ENCODE measurements at places on chromosomes 6 and 20.

- no peak for DNase-seq
These were observed 234.0 kb upstream of the RREB1 start for GRCh38 chr6:6873778-6874177.

DNA sequence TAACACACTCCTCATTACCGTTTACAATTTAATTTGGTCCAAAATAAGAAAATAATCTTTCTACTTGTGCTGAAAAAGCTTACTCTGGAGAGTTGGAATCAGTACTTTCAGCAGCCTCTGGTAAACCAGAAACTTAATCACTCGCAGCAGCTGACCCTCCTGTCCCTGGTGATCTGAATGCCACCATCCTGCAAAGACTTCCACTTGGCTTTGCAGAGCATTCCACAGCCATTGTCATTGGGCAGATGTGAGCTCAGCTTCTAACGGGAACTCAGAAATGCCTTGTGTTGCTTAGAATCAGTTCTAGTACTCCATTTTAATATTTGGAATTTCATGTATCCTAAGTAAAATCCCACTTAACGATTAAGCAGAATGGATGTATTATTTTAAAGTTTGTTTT lies 59.7 kb downstream of the PHACTR1 start:
- DNase-seq, result no peak

DNA sequence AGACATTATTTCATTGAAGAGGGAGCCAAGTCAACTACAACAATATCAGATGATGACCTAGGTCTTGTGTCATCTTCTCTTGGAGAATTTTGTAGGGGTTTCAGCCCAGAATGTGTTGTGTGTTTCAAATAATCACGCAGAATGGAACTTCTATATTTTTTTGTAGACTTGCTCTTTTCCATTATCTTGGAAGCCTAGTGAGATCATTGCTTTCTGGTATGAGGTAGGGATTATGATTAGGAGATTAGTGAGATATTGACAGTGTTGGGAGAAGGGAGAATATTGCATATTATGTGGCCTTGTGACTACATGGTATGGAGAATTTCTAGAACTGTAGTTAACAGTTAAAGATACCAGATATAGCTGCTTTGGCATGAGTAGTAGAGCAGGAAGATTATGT lies 423.6 kb upstream of the PLCB4 start:
- no peak for DNase-seq

DNA sequence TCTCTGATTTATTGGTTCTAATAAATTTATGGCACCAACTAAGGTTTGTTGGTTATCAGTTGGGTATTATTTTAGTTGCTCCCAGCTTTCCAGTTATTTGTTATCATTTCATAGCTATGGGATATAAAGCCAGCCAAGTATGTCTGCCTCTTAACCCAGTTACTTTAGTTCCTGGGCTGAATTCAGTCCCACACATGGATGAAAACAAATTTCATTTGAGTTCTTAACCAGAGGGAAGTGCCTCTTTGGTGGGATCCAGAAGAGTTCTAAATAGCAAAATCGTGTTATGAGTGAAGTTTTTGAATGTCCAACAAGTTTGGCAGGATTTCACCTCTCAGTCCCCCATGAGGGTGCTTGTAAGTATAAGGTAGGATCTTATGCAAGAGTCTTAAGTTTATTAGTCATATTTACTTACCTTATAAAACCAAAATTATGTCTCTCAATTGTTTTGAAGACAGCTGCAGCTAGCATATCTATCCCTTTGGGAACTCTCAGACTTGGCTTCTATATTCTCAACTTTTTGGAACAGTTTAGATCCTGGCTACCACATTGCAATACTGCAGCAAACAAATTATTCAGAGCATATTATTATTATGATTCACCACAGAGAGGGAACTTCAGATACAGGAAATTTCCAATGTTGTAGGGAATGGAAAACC lies 683.6 kb downstream of the BCKDHB start:
- no peak for DNase-seq

- DNase-seq, result no peak
These were observed 172.0 kb downstream of the COL9A1 start for GRCh38 chr6:70130865-70131264.

DNA sequence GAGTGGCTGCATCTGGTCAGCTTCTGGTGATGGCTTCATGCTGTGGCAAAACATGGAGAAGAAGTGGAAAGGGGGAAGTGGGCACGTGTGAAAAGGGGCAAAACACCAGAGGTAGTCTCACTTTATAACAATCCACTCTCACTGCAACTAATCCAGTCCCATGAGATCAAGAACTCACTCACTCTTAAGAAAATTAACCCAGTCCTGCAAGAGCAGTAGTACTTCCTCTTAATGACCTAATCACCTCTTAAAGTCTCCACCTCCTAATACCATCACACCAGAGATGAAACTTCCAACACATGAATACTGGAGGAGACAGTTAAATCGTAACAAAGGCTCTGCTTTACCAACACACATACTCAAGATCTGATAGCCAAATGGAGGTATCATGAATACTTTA lies 152.6 kb downstream of the THEMIS start:
- no peak for DNase-seq

DNA sequence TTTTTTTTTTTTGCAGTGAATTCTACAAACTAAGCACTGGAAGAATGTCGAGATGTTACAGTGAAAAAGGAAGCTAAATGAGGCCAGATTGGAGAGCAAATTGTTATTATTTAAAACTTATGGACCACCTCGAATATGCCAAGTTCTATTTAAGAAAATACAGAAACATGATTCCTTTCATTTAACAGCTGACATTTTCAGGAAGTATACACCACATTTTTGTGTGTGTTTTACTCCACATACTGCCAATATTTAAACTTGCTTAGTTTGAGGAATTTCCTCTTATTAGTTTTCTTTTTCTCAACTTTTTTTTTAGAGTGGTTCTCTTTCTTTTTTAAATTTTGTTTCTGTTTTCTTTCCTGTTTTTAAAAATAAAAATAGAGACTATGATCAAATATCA lies 37.0 kb upstream of the GCLC start:
- no peak for DNase-seq

DNA sequence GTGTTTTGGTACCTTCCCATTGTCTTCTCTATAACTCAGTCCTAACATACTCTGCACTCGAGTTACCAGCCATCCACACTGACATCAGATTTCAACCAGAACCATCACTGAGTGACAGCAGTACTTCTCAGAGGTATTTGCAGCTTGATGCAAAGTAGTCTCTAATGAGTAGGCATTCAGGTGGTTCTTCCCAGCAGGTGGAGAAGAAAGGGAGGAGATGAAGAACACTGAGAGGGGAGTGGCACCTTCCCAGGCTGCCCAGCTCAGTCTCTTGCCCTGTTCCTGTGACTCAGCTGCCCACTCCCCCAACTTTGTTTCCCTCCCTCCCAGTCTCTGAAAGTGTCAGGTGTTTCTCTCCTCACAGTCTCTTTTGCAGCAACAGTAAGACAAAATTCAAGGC lies 38.7 kb upstream of the SMIM28 start:
- DNase-seq, result no peak

DNA sequence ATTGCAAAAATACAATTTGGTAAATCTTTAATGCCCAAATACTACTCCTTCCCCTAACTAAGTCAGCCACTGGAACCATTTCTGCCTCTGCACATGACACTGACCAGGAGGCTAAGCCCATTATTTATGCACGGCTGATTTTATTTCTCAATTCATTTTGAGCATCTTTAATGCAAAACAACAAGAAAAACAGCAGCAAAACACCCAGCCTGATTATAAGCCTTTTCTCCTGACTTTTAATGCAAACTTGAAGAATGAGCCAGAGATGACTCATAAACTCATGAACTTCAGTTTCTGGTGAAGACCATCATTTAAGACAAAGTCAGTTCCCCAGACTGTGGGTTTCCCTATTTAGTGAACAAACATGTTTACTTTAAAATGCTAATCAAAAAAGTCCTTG lies 51.6 kb downstream of the CYP24A1 start:
- no peak for DNase-seq

DNA sequence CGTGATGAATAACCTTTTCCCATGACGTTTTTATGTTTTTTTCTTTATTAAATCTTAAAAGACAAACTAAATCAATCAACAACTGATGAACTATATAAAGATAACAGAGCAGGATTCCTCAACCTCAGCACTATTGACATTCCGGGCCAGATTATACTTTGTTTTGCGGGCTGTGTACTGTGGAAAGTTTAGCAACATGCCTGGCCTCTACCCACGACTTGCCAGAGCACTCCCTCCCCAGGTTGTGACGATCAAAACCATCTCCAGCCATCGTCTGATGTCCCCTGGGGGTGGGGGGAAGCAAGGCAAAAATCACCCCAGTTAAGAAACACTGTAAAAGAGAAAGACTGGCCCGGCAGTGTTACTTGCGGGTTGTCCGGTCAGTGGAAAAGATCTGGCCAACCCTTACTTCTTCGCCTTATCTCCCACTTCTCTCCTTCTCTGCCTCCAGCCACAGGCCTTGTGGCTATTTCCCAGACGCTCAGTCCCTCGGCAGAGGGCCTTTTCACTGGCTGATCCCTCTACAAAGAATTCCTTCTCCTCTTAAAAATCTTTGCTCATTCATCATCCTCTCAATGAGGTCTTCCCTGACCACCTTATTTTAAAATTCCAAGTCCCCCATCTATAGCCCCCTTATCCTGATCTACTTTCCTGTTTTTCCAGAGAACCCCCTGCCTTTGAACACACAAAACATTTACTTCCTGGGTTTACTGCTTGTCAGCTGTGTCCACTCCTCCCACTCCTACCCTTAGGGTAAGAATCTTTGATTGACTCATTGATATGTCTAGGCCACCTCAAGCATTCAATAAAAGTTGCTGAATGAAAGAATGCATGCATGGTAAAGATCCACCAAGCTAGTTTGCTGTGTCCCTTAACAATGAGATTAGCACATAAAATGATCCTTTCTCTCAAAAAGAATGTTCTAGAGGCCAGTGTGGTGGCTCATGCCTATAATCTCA lies 14.7 kb upstream of the RAB22A start:
- DNase-seq, result no peak

DNA sequence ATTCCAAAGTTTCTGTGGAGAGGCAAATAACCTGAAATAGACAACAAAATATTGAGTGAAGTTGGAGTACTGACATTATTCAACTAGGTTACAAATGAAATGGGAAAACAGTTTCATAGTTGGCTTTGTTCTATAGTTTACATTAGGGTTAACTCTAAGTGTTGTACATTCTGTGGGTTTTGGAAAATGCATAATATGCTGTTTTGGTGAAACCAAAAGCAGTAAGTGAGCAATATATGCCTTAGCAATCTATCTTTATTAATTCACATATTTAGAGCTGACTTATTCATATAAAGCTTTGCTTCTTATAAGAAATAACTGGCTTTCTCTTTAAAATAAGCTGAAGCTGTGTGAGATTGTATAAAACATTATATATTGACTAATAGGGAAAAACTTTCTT lies 157.5 kb upstream of the AHI1 start:
- no peak for DNase-seq

DNA sequence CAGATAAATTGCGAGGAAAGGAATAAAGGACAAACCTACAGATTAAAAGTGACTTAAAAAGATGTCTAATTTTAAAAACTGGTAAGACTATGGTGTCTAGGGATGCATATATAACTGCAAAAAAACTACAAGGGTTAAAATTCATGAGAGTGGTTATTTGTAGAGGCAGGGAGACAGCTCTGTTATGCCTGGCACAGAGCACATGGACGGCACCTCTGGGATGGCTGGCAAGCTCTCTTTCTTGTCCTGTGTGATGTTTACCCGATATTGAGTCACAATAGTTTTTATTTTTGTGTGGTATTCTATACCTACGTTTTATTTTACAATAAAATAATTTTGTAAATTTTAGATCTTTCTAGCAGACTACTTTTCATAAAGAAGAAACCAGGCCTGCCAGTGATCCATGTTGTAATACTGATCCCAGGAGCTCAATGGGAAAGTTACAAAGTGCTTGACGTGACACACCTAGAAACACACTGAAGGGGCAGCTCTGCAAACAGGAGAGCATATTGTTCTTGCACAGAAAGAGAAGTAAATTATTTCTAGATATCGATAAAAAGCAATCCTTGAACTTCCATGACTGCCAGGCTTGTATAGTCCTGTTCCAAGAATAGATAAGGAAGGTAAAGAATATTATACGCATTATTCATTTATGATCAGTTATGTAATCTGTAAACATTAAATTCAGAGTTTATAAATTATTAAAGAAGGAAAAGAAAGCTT lies 290.0 kb downstream of the PTPRK start:
- no peak for DNase-seq

DNA sequence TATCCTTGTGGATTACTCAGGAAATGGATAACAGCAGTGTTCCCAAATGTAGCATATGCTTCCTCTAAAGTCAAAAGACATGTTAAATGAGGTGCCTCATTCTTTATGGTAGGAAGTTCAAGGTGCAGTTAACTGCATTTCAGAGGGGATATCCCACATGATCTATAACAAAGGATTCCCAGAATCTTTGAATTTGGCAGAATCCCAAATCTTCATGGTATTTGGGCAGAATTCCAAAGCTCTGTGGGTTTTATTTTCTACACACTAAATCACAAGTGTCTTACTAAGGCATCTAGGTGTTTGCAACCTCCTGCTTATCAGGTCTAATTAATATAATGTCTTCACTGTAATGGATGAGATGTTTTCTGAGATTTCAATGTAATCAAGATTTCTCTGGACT lies 364.3 kb upstream of the MAN1A1 start:
- DNase-seq, result no peak

- peak; percentile 30 for DNase-seq
These were observed 15.7 kb downstream of the ADISSP start for GRCh38 chr20:3751675-3752385.

DNA sequence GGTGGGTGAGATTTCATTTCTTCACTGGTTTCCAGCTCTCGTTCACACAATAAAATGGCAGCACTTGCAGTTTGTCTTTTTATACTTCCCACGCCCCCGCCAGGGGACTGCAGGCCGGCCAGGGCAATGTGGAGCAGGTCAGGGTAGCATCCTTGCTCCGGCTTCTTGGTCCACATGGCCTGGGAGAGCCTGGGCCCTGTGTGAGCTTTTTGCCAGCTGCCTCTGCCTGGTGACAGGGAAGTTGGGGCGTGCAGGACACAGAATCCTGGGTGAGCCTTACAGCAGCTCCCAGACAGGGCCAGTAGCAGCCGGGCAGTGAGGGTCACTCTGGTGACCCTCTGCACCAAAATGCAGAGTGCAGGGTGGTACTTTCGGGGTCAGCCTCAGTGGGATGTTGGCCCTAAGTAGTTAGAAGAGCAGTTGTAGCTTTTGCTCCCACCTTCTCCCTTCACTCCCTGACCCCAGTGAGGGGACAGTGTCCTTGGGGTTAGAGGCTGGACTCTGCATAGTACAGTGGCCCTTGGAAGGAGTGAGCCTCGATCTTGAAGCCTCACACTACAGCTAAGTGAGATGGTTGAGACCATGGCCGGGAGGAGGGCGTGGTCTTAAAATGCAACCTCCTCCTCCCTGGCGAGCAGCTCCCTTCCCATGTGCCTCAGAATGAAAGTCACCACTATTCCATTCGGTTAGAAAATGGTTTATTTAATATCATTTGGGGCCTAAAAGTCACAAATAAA lies 23.8 kb downstream of the PYGB start:
- no peak for DNase-seq

DNA sequence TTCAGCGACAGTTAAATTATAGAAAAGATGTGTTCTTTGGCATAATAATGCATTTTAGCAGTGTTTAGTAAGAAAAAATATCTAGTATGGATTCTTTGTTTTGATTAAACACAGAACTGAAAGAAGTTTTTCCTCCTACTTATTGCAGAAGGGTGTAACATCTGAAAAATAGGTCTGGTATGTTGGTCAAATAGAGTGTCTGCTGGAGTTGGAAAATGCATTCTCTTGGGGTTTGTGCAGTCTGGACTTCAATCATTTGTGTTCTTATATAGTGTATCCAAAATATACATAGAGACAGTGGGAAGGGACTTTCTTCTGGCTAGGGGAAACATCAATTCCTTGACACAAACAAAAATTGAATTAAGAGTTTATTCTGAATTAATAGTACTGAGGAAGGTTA lies 132.4 kb upstream of the MAN1A1 start:
- no peak for DNase-seq
